ENCODE measurements at places on chromosomes 2 and 18. TPM values are rescaled to one million over a fixed set of nuclear protein-coding genes. Genes with fewer than 3 reads are reported as not detected.

DNA sequence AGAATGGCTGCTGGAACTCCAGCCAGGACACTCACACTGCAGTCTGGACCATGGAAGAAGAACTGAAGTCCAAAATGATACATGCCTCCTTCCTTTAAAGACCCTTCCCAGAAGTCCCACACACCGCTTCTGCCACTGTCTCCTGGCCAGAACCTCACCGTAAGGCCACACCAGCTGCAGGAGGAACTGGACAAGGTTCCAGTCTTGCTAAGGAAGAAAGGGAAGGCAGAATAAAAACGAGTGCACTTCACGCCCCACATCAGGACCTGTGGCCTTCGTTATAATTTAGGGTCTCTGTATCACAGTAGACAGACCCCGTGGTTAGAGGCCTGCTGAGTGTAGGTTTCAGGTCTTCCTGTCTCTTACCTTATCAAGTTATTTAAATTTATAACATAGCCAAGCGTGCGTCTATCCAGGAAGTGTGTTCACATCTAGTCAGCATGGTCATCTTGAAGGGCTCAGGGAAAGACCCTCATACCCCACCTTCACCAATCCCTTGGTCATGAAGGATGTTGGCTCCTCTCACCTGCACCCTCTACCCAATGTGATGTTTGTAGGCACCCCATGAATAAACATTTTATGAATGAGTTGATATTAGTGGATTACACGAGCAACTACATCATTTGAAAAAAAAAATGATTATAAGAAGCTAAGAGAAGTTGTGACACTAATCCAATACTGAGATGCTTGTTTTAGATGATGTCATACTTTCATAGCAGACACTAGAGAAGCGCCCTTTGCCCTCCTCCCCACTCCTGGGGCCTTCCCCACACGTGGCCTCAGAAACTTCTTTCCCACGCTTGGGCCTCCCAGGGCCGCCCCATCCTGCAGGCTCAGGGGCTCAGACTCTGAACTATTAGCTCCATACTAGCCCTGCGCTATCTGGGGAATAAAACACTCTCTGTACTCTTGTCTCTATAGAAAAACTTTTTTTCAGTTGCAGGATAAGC, 157.6 kb downstream of the FAM210A start:
- no peaks in the 10 kb centered on the region for H3K27me3 ChIP-seq
- peaks cover 26% of the 10 kb centered on the region for H3K4me1 ChIP-seq
- no peak overlapping the region for H3K27ac ChIP-seq
- no peak for DNase-seq

GRCh38 chr2:6499691-6500090, 366.0 kb downstream of the CMPK2 start:
- H3K27me3 ChIP-seq = no peaks in the 10 kb centered on the region
- H3K4me1 ChIP-seq = no peaks in the 10 kb centered on the region
- DNase-seq = no peak
- H3K27ac ChIP-seq = no peak overlapping the region
- H3K36me3 ChIP-seq = no peaks in the 10 kb centered on the region
- no peak overlapping the region for H3K4me3 ChIP-seq

GRCh38 chr18:44678725-44679055, 2.0 kb upstream of the SETBP1 start:
- peaks cover 7% of the 10 kb centered on the region for H3K4me1 ChIP-seq
- no peak overlapping the region for H3K27ac ChIP-seq
- no peak overlapping the region for H3K4me3 ChIP-seq
- no peak for DNase-seq

DNA sequence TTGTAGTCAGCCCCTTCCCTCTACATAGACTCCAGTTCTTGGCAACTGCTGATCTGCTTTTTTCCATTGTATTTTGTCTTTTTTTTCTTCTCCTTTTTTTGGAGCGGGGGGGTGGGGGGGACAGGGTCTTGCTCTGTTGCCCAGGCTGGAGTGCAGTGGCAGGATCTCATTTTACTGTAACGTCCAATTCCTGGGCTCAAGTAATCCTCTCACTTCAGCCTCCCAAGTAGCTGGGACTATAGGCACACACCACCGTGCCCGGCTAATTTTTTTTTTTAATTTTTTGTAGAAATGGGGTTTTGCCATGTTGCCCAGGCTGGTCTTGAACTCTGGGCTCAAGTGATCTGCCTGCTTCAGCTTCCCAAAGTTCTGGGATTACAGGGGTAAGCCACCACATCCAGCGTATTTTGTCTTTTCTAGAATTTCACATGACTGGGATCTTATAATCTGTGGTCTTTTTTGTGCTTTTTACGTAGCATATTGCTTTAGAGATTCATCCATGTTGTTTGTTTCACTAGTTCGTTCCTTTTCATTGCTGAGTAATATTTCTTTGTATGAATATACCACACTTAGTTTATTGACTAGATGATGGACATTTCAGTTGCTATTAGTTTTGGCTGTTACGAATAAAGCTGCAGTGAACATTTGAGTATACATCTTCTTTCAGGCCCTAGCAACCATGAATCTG, 17.9 kb downstream of the EML4 start:
- no peak overlapping the region for H3K4me3 ChIP-seq
- H3K36me3 ChIP-seq = no peaks in the 10 kb centered on the region
- H3K4me1 ChIP-seq = peaks cover 8% of the 10 kb centered on the region
- H3K27me3 ChIP-seq = no peaks in the 10 kb centered on the region
- no peak for DNase-seq
- no peak overlapping the region for H3K27ac ChIP-seq

- H3K27ac ChIP-seq = no peak overlapping the region
- H3K4me3 ChIP-seq = no peak overlapping the region
Measured at GRCh38 chr2:144490857-144491256, 29.1 kb downstream of the ZEB2 start.

DNA sequence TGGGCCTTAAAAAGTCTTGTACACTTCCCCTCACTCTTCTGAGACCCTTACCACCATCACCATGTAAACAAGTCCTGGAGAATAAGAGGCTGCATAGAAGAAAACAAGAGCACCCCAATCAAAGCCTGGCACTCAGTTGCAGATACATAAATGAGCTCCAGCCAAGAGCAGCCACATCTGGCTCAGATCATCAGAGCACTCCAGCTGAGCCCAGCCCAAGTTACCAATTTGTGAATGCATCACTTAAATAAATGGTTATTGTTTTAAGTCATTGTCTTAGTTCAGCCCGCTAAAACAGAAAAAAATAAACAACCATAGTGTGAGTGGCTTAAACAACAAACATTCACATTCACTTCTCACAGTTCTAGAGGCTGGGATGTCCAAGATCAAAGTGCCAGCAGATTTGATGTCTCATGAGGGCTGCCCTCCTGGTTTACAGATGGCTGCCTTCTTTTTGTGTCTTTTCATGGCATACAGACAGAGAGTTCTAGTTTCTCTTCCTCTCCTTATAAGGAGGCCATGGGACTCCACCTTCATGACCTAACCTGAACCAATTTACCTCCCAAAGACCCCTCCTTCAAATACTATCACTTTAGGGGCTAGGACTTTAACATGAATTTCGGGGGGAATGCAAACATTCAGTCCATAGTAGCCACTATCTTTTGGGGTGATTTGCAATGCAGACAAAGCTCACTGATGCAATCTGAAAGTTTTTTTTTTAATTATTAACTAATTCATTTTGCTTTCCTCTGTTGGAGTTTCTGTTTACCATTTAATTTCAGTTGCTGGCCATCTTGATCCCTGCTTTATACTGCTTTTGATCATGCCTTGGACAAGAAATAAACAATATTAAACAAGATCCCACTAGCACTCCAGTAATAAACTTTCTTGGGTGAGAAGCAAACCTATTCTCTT, 187.5 kb upstream of the ACVR2A start:
- DNase-seq = no peak
- no peaks in the 10 kb centered on the region for H3K36me3 ChIP-seq
- H3K27ac ChIP-seq = no peak overlapping the region
- H3K27me3 ChIP-seq = no peaks in the 10 kb centered on the region

GRCh38 chr2:168626096-168626495, 170.0 kb downstream of the CERS6 start:
- H3K36me3 ChIP-seq = no peaks in the 10 kb centered on the region
- no peak overlapping the region for H3K27ac ChIP-seq
- no peaks in the 10 kb centered on the region for H3K27me3 ChIP-seq

- H3K36me3 ChIP-seq = no peaks in the 10 kb centered on the region
- no peak overlapping the region for H3K27ac ChIP-seq
- H3K27me3 ChIP-seq = no peaks in the 10 kb centered on the region
- no peak for DNase-seq
Measured at GRCh38 chr18:35508030-35508429, 10.3 kb upstream of the INO80C start.

DNA sequence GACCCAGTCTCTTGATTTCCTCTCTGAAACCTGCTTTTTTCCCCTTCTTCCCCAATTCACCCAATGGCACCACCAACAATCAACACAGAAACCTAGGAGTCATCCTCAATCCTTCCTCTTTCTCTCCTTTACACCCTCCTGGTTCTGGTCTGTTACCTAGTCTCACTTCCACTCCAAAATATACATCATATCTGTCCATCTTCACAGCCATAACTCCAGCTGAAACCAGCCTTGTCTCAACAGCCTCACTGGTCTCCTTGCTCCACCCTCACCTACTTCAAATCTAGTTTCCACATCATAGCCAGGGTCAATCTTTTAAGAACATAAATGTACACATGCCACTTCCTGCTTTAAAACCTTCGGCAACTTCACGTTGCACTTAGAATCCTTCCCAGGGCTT, 11.8 kb upstream of the TWSG1 start:
- no peak overlapping the region for H3K4me3 ChIP-seq
- no peaks in the 10 kb centered on the region for H3K27me3 ChIP-seq
- no peaks in the 10 kb centered on the region for H3K4me1 ChIP-seq
- DNase-seq = no peak
- H3K27ac ChIP-seq = no peak overlapping the region

- no peak overlapping the region for H3K4me3 ChIP-seq
- no peak for DNase-seq
- no peaks in the 10 kb centered on the region for H3K4me1 ChIP-seq
- no peaks in the 10 kb centered on the region for H3K36me3 ChIP-seq
- no peaks in the 10 kb centered on the region for H3K27me3 ChIP-seq
Measured at GRCh38 chr2:241852116-241852980, 6.3 kb downstream of the PDCD1 start.

GRCh38 chr2:147698166-147698565, 146.7 kb upstream of the ACVR2A start:
- H3K4me1 ChIP-seq = no peaks in the 10 kb centered on the region
- no peak overlapping the region for H3K27ac ChIP-seq
- H3K4me3 ChIP-seq = no peak overlapping the region

GRCh38 chr2:64700133-64700809, 46.6 kb upstream of the SERTAD2 start:
- H3K27me3 ChIP-seq = no peaks in the 10 kb centered on the region
- H3K4me3 ChIP-seq = no peak overlapping the region
- H3K27ac ChIP-seq = no peak overlapping the region
- H3K4me1 ChIP-seq = no peaks in the 10 kb centered on the region
- no peaks in the 10 kb centered on the region for H3K36me3 ChIP-seq

- H3K27ac ChIP-seq = no peak overlapping the region
- H3K27me3 ChIP-seq = no peaks in the 10 kb centered on the region
- no peaks in the 10 kb centered on the region for H3K36me3 ChIP-seq
- H3K4me1 ChIP-seq = no peaks in the 10 kb centered on the region
Measured at GRCh38 chr2:146777181-146777580, 1067.6 kb upstream of the ACVR2A start.

DNA sequence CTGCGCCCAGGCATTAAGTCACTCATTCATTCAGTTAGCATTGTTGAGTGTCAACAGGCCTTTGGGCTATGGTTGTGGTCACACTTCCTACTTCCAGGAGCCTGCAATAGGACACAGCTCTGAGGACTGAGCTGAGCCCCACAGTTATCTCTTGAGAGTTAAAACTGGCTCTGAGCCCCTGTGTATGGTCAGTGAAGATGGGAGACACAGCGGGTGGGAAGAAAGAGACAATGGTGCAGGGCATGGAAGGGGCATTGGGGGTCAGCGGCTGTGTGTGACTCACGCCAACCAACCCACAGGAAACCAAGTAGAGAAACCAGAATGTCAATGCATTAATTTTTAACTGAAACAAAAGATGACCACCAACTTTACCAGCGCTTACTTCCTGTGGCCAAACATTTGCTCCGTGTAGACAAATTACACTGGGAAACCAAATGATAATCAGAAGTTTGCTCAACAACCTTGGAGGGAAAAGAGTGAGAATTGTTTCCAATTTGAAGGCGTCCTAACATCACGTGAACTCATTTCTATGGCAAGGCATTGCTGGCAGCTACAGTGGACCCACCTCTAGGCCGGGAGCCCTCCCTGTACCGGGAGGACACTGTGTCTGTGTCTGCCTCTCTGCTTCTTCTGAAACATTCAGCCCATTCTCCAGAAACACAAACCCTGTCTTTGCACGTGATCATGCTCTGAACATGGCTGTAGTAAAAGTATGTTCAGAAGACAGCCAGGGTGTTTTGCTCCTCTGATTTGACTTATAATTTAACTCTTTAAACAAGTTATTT, 212.0 kb upstream of the ID2 start:
- H3K36me3 ChIP-seq = no peaks in the 10 kb centered on the region
- H3K27ac ChIP-seq = no peak overlapping the region
- H3K4me3 ChIP-seq = no peak overlapping the region
- DNase-seq = no peak
- no peaks in the 10 kb centered on the region for H3K27me3 ChIP-seq

DNA sequence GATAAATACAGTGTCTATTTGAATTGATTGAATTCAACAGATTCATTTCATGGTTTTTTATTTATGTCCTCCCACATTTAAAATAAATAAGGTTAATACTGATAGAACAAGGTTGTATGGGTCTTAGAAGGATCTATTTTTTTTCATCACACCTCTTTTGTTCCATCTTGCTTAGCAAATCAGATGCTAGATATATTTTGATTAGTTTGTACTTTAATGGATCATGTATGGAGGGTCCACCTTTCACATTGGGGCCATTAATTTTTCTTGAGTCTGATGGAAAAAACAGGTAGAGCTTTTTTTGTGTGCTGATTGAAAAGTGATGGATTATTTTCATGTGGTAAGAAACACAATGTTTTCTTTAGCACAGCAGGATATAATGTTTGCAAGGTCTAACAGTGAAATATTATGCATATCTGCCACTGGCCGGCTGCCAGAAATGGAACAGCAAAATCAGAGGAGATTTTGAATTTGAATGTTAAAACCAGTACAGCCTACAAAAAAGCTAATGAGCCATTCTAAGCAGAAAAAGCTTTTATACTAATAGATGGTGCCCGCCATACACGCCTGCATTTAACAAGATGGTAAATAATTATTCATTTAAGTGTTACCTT, 188.1 kb upstream of the ETAA1 start:
- no peak for DNase-seq
- H3K4me1 ChIP-seq = no peaks in the 10 kb centered on the region
- no peaks in the 10 kb centered on the region for H3K36me3 ChIP-seq
- H3K27me3 ChIP-seq = no peaks in the 10 kb centered on the region
- no peak overlapping the region for H3K27ac ChIP-seq
- no peak overlapping the region for H3K4me3 ChIP-seq

GRCh38 chr2:74387346-74387745, 7.2 kb upstream of the DCTN1 start:
- no peak overlapping the region for H3K4me3 ChIP-seq
- no peaks in the 10 kb centered on the region for H3K27me3 ChIP-seq
- peaks cover 23% of the 10 kb centered on the region for H3K4me1 ChIP-seq
- H3K27ac ChIP-seq = no peak overlapping the region

The ANAPC1 gene
- total RNA-seq = 57.4 TPM

The PTMA gene
- total RNA-seq = 1,070 TPM

The ABCG5 gene
- total RNA-seq = not detected

The POTEE gene
- total RNA-seq = 0.40 TPM

The IER3IP1 gene
- 13.2 TPM for total RNA-seq

The SLC11A1 gene
- total RNA-seq = 1.7 TPM

The FSHR gene
- 0.13 TPM for total RNA-seq

The ZNG1B gene
- total RNA-seq = 61.7 TPM

The DUSP28 gene
- 12.5 TPM for total RNA-seq

The EPAS1 gene
- total RNA-seq = 124 TPM

The ALPG gene
- total RNA-seq = not detected

The AOX1 gene
- total RNA-seq = 72.3 TPM

The PSMA8 gene
- not detected for total RNA-seq

The TFPI gene
- total RNA-seq = 208 TPM
